Thymus (tissue), 14 donors: ENCODE measurements at places on chromosomes 7 and 10.

GRCh38 chr7:27933671-27934565, 194.0 kb downstream of the TAX1BP1 start:
- DNase-seq = no peak

DNA sequence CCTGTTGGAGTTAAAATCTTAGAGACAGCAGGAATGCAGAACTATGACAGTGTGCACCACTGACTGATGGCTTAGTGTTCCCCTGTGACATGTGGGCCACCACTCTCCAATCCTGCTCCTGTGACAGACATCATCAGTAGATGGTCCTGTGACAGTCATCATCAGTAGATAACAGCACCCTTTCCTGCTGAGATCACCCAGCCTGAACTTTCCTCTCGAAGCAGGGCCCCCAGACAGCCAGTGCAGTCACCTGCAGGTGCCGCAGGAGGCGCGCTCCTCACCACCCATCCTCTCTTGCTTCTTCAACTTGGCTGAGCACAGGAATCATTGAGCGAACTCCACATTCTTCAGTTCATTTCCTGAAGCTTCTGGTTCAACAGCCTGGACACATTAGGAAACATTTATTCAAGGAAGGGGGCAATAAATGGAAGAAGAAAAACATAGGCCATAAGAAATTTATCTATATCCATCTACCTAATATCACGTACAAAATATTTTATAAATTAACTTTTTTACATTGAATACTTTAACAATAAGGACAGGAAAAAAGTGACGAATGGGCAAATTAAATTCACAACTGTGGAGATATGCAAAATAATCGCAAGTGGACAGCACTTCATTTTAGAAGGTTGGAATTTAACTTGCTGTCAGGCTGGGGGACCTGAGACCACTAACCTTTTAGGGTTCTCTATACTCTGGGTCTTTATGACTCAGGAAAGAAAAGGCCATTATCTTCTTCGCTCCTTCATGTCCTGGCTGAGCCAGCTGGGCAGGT, 32.0 kb upstream of the MKI67 start:
- no peak for DNase-seq

DNA sequence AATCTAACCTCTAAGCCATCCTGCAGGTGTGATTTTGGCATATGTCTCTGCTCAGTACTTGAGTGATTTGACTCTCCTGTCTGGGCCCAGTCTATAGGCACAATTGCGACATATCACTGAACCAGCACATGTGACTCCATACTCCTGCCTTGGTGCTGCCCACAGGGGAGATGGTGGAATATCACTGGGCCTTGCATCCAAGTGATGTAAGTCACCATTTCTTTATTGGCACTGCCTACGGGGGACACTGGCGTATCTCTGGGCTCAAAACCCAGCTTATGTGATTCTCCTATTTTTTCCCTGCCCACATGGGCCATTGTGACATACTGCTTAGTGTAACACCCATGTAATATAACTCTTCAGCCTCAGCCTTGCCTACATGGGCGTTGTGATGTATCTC, 48.1 kb upstream of the ZNF680 start:
- no peak for DNase-seq

GRCh38 chr10:62869958-62870357, 53.8 kb upstream of the EGR2 start:
- no peak for DNase-seq

DNA sequence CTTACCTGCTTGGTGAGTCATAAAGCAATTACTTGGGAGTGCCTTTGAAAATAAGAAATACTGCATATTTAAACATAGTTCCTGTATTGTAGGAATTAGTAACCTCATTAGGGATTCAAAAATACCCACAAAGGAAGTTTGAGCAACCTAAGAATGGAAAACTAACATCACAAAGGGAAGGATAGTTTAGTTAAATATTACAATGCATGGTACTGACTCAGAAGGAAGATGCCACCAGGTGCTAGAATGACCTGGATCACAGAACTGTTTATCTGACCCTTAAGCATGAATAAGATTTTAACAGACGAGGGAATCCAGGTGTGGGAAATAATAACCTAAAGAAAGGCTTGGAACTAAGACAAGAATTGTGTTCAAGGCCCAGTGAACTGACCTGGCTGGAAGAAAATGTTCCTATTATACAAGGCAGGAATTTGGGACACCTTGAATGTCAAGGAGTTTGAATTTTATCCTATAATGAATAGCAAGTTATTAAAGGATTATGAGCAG, 106.4 kb downstream of the GSAP start:
- DNase-seq = no peak

- no peak for DNase-seq
These were observed 237.7 kb upstream of the TMEM72 start for GRCh38 chr10:44673245-44673983.

DNA sequence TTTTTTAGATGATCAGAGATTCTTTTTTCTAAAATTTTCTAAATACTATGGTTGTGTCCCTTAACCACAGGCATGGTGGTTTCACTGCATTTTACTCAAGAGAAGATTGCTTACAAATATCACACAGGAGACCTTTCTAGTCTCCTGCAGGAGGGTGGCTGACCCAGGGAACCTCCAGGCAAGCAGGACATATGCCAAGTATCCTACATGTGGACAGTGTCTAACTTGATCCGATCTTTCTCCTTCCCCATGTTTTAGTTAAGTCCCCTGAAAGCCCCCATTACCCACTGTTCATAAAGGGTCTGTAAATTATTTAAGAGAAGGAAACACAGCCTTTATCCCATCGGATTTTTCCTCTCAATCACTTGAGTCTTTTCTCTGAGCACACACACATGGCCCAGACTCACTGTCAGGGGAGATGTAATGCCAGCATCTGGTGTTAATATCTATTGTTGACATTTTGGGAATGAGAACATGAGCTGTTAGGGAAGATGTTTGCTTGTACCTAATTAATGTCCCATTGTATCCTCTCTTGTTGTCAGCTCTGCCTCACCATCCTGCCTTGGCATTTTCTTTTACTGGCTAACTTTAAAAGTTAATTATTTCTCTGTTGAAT, 755.2 kb downstream of the AUTS2 start:
- DNase-seq = no peak

DNA sequence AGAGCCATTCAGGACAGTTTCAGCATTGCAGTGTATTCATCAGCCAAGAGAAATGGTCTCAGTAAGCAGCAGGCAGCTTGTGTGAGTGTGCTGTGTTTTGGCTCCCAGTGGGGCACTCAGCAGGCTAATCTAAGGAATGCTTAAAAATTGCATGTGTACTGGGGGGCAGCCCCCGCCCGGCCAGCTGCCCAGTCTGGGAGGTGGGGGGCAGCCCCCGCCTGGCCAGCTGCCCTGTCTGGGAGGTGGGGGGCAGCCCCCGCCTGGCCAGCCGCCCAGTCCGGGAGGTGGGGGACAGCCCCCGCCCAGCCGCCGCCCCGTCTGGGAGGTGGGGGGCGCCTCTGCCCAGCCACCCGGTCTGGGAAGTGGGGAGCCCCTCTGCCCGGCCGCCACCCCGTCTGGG, 116.2 kb downstream of the GRID1 start:
- no peak for DNase-seq

GRCh38 chr10:80177781-80178636, 27.3 kb downstream of the ANXA11 start:
- DNase-seq = no peak

DNA sequence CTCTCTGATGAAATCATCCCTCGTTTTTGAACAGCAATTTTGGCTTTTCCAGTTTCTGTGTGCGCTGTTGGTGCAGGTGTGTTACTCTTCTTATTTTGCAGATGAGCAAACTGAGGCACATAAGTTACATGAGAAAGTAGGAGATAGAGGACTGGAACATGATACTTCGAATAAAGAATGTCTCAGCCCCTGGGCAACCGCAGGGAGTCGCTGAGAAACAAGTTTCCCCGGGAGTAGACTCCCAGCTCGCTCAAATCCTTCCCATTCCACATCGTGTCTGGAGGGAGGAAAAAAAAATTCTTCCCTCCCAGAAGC, 18.0 kb downstream of the MXI1 start:
- DNase-seq = no peak

DNA sequence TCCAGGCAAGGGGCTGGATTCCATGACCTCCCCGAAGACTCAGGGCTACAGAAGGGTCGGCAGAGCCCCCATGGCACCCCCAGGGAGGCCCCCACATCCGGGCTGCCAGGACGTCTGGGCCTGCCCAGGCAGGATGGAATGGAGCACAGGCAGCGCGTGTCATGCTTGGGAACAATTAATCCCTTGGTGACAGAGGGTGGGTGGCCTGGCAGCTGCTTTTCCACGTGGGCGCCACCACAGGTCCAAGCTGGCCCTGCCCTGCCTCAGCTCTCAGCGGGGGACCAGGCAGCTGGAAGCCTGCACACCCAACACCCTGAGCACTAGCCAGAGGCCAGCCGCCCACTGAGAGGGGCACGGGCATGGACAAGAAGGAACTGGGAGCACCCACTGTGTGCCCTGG, 11.4 kb downstream of the ELN start:
- DNase-seq = no peak

- DNase-seq = peak; percentile 34
These were observed 34.8 kb upstream of the CCSER2 start for GRCh38 chr10:84293574-84294016.

GRCh38 chr7:121505021-121505420, 108.9 kb upstream of the FAM3C start:
- no peak for DNase-seq

- no peak for DNase-seq
These were observed 220.7 kb downstream of the ADK start for GRCh38 chr10:74371696-74372095.

- peak; percentile 48 for DNase-seq
These were observed 11.8 kb upstream of the DRGX start for GRCh38 chr10:49407552-49408137.

DNA sequence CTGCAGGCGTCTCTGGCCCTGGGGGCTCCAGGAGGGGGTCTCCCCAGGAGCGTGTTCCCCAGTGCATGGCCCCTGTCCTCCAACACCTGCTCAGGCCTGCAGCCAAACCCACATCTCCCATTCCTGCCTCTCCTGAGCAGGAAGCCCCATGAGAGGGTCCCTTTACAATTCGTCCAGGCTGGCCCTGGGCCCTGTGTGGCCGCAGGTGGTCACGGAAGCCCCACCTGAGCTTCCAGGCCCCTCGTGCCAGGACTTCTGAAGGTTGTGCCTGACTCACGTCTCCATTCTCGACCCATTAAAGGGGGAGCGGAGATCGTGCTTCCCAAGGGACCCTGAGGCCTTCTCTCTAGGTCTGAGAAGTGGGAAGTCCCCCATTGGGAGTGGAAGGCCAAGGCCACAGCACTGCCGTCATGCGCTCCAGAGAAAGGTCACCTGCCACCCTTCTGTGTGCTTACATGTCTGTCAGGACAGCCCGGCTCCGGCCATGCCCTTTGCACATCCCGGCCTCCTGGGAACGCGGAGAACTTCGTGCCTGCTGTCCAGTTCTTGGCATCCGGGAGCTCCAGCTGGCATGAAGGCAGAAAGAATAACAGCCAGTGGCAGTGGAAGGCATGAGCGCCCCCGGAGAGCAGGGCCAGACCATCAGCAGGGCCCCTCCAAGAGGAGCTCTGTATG, 382.3 kb downstream of the DNAJB6 start:
- DNase-seq = no peak

DNA sequence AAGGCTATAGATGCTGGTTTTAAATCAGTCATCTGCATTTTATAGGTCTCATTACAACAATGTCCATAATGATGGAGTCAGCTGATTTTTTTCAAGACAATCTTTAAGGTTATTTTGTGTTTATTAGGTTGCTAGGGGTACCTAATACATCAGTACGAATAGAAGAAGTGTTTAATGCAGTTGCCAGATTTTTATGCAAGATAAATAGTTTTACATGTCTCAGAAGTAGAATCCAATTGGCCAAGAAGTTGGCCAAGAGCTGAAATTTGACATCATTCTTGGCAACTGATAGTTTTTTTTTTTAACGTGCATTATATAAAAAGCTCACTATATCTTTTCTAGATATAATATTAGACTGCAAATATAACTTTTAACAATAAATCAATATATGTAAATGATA, 208.5 kb downstream of the TRIL start:
- no peak for DNase-seq

GRCh38 chr7:55498142-55498541, 74.2 kb downstream of the VOPP1 start:
- DNase-seq = no peak

DNA sequence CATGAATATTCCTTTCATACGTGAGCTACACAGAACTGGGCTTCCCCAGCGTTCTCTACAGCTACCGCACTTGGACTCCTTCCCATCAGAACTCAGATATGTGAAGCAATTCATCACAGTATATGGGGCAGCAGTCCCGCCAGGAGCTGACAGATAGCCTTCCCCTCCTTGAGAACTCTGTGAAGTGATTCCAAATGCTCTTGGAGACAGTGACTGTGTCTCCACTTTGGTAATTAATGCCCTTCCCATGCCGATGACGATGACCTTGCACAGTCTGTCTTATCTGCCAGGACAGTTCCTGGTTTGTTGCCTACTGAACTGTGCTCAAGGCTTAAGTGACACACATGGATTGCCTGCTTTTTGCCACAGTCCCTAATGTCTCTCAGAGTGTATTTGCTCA, 75.0 kb upstream of the AFAP1L2 start:
- DNase-seq = no peak

DNA sequence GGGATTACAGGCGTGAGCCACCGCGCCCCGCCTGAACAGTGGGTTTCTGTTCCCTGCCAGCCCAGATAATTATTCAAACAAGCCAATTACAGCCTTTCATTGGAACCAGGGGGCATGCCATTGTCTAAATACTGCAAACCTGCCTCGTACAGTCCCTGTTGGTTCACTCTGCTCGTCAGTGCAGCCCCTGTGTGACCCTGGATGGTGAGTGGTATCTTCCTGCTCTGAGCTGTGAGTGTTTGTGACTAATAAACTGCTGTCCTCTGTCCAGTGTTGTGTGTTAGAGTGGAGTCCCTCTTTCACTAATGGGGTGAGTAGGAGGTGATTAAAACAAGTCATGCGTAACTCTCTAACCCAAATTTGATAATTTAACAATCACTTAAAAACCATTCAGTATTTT, 176.5 kb upstream of the FAM3C start:
- no peak for DNase-seq

- DNase-seq = no peak
These were observed 1.1 kb downstream of the HNRNPA2B1 start for GRCh38 chr7:26199301-26200037.

- DNase-seq = no peak
These were observed 265.9 kb upstream of the ZMIZ1 start for GRCh38 chr10:78802866-78803265.

GRCh38 chr10:30422981-30423654, 10.9 kb upstream of the MAP3K8 start:
- DNase-seq = peak; percentile 39

GRCh38 chr10:5698062-5698461, 13.4 kb downstream of the TASOR2 start:
- DNase-seq = no peak

- DNase-seq = no peak
These were observed 174.4 kb upstream of the PCLO start for GRCh38 chr7:83337050-83337449.

DNA sequence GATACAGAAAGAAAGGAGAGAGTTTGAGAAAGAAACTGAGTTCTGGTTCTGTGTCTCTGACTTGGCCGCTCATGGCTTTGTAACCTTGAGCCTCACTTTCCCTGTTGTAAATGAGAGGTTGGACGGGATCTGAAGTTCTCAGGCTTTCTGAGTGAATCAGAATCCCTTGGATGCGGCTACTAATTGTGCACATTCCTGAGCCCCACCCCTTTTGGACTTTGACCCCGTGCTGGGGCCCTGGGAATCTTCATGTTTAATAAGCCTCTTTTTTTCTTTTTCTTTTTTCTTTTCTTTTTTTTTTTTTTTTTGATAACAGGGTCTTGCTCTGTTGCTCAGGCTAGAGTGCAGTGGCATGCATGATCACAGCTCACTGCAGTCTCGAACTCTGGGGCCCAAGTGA, 26.9 kb downstream of the SLC25A28 start:
- DNase-seq = no peak

GRCh38 chr7:108038986-108039385, 36.0 kb upstream of the LAMB1 start:
- DNase-seq = no peak
